ENCODE measurements at places on chromosomes 13 and 19.

DNA sequence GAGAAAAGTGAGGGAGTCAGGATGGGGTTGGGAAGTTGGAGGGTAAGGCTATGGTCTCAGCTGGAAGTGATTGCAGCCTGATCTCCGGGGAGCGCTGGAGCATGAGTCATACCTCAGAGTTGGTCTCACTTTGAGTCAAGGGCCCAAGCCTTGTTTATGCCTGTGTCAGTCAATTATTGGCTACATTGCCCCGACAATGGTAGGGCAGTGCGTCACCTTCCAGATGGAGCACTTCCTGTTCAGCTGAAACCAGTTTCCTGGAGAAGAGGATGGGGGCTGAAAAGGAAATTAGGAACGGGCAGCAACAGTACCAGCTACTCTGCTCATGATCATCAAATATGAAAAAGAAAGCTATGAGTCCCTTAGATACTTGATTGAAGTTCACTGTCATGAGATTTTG, 60.4 kb downstream of the ADGRE1 start:
- no peak for DNase-seq

DNA sequence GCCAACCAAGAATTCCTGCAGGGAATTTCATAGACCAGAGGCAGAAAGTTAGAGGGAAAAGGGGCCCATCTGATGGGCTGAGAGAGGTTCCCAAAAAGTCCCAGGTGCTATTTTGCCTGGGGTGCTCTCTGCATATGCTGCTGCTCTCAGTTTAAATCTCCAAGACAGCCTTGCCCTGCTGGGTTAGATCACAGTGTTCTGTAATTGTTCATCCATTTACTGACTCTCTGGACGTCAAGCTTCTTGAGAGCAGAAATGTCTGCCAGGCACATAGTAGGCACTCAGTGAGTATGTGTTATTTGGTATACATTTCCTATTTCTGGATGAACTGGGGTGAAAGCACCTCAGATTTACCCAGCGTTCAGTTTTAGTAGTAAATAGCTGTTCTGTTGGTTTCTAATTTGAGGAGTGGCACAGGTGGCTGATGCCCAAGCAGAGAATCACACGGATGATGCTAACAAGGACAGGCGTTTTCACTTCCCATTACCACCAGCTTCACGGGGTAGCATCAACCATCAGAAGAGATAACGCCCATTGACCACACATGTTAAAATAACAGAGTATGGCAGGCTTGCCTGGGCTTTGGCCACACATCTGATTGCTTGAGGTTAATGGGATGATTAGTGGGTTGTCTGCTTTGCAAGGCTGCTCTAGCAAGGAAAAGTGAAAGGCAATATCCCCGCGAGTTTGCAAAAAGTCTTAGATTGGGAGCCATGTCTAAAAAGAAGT, 161.1 kb downstream of the SLC7A1 start:
- DNase-seq, result no peak

DNA sequence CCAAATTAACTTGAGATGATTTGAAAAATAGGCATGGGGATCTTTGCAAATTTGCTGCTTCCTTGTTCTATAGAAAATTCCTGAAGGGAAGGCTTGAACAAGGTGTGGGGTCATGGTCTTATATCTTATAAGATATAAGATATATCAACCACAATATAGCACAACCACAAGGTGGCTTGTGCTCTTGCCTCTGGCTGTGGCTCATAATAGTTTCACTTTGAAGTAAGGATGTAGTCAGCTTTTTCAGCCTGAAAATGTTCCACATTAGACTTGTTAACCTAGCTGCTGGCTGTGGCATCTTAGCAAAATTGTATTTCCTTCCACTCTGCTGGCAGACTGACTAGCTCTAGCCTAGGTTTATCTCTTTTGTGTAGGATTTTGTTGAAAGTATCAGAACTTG, 169.7 kb downstream of the KLF5 start:
- DNase-seq, result no peak

GRCh38 chr13:87274209-87274819, 396.9 kb upstream of the SLITRK5 start:
- no peak for DNase-seq

GRCh38 chr13:78306519-78307206, 296.7 kb downstream of the POU4F1 start:
- DNase-seq, result no peak

DNA sequence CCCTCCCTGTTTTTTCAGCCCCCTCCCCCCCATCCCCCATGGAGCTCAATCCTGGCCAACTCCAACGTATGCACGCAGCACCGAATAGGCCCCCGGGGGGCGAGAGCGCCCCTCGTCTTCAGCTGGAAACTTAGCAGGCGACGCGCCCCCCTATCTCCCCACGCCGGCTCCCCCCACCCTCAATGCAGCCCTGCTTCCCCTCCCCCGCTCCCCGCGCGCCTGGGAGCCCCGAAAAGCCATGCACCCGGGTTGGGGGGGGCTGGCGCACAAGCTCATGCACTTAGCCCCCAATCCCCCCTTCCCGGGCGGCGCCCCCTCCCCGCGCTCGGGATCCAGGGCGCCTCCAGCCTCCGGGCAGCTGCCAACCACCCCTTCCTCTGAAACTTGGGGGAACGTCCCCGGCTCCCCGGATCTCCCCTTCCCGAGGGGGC, 508 bp downstream of the ZBTB7A start:
- no peak for DNase-seq

DNA sequence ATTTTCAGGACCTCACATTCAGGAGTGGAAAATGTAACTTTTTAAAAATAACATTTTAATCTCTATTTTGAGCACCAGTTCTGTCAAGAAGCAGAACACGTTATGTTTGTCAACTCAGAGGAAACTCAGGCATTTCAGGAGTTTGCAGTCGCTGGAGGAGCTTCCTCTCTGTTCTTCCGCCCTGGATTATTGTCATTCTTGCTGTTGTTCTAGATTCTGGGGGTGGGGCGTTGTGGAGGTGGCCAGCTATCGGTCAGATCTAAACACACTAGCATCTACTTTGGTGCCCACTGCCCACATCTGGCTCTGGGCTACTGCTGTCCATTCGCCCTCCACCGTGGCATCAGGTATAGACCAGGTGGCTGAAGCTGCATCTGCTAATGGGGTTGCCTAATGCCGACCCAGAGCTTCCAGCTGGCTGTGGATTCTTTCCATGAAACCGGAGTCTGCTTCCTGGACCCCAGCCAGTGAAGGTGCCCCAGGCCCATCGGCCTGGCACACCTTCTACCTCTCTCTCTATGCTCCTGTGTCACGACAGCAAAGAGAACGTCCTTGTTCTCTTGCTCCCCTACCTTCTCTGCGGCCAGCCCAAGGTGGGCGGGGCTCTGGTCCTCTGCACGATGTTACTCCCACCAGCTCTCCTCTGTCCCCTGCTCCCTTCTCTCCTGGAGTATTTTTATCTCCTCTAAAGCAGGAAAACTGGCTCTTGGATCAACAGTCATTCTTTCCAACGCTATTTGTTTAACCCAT, 36.7 kb upstream of the DGKH start:
- DNase-seq, result no peak

GRCh38 chr13:34863360-34864135, 78.5 kb upstream of the NBEA start:
- no peak for DNase-seq

- DNase-seq, result no peak
Measured at GRCh38 chr19:5271145-5271544, 69.5 kb downstream of the PTPRS start.

DNA sequence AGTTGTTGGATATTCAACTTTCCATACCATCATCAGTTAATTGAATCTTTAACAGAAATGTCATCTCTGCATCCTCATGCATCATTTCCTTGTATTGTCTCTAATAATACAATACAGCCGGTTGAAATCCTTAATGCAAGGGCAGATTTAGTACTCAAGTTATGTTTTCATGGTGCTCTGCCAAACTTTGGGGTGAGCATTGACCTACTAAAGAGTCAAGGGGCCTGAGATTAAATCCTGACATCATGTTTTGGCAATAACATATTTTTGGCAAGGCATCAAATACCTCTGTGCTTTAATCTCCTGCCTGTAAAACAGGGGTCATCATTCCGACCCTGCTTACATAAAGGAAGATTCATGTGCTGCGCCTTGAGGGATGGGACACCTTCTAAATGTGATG, 42.7 kb upstream of the ABCC4 start:
- DNase-seq, result no peak

DNA sequence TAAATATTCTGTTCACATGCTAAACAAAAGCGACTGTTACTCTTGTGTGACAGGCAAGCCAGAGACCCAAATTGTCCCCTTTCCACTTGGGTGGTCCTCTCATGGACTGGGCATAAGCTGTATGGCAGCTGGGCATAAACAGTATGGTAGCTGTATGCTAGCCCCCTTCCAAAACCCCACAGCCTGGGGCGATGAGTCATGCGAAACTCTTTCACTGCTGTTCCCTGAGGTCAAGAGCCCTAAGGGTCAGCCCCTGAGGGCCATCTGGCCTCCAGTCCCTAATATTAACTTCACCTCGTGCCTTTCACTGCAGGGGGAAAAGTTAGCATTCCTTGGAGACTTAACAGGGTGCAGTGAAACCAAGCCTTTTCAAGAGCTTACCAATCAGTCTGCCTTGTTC, 45.6 kb upstream of the ZNF562 start:
- no peak for DNase-seq

DNA sequence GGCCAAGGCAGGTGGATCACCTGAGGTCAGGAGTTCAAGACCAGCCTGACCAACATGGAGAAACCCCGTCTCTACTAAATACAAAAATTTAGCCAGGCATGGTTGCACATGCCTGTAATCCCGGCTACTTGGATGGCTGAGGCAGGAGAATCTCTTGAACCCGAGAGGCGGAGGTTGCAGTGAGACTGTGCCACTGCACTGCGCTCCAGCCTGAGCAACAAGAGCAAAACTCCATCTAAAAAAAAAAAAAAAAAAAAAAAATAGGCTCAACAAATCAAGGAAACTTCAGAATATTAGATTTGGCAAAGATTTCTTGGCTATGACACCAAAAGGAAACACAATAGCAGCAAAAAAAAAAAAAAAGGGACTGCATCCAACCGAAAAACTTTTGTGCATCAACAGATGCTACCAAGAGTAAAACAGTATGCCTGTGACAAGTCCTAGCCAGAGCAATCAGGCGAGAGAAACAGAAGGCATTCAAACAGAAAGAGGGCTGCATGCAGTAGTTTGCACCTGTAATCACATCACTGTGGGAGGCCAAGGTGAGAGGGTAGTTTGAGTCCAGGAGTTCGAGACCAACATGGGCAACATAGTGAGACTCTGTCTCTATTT, 23.8 kb downstream of the ZNF160 start:
- no peak for DNase-seq

DNA sequence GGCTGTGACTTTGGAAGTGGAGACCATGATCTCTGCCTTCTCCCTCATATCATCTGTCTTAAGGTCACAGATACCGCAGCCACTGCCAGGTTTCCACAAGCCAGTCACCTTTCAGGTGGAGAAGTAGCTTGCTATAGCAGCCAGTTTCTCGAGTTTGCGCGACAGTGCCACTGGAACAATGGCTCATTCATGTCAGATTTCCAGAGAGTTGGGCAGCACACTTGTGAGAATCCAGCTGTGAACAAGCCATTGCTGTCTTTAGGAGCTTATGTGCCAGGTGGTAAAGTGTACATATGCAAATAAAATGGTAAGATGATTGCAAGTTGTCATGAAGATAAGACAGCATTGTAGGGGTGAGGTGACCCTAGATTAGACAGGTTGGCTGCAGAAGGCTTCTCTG, 22.3 kb downstream of the GARRE1 start:
- no peak for DNase-seq

DNA sequence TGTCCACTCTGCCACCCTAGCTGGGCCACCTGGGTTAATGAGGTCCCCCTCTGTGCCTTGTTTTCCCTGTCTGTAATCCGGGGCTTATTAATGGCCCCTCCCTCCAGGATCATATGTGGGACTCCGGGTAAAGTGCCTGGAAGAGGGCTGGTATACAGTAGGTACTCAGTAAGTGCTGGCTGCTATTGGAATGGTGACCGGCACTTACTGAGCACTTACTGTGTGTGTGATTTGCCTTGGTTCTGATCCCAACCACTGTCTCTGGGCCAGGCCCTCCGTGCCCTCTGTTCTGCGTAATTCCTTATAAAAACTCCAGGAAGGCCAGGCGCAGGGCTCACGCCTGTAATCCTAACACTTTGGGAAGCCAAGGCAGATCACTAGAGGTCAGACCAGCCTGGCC, 30.9 kb upstream of the NCCRP1 start:
- DNase-seq, result no peak

DNA sequence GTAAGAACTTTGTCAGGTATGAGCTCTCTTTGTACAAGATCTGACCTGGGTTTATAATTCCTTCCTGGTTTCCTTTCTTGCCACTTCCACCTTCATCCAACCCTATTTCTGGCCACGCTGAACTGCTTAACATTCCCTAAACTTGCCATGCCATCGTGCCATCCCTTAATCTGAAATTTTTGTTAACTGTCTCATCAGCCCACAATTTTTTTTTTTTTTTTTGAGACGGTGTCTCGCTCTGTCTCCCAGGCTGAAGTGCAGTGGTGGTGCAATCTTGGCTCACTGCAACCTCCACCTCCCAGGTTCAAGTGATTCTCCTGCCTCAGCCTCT, 144.6 kb downstream of the GGACT start:
- DNase-seq, result no peak

- DNase-seq, result no peak
Measured at GRCh38 chr19:1874554-1875185, 10.6 kb downstream of the ABHD17A start.

DNA sequence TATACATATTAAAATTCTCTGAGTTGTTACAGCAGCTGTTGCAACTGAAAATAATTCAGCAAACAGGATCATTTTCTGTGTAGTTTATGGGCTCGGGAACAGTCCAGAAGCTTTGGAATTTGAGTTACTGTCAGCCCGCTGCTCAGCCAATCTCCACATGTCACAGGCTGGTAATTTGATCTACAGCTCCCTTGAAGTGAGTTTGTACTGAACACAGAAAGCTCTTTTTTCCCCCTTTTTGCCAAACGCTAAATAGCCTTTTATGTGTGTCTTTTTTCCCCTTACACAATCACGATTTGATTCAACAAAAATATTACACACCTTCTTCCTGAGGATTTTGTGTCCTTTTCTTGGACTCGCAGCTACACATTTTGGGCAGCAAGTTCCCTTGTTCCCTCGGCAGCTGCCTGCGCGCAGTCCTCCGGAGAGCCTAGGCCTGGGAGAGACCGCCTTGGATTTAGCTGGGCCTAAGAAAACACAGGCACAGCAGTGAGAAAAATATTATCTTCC, 371.4 kb downstream of the KCNRG start:
- DNase-seq, result no peak

DNA sequence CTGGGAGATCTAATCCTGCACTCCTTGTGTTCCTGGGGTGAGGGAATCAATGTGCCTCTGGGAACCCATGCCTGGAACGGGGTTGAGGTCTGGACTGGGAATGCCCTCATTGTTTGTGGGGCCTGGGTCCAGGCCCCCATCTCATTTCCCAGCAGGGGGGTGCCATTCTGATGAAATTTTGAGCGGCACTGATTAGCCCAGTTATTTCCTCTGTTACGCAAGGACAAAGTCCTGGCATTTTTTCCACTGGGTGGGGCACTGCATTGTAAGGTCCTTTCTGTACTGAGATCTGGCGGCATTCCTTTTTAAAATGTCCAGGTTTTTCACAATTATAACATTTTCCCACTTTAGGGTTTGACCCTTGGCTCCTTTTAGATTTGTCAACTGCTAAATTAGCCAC, 14.8 kb downstream of the FPR3 start:
- no peak for DNase-seq

Measured in esophagus squamous epithelium (tissue), 5 donors.